ENCODE measurements at places on chromosomes 6 and 20.

GRCh38 chr6:170089963-170090362 lies 200.9 kb downstream of the DLL1 start:
- DNase-seq = no peak

DNA sequence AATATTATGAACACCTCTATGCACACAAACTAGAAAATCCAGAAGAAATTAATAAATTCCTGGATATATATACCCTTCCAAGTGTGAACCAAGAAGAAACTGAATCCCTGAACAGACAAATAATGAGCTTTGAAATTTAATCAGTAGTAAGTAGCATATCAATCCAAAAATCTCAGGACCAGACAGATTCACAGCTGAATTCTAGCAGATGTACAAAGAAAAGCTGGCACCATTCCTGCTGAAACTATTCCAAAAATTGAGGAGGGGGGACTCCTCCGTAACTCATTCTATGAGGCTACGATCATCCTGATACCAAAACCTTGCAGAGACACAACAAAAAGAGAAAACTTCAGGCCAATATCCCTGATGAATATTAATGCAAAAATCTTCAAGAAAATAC lies 67.0 kb upstream of the PDE7B start:
- no peak for DNase-seq

GRCh38 chr6:166738386-166739116 lies 111.5 kb upstream of the RPS6KA2 start:
- no peak for DNase-seq

DNA sequence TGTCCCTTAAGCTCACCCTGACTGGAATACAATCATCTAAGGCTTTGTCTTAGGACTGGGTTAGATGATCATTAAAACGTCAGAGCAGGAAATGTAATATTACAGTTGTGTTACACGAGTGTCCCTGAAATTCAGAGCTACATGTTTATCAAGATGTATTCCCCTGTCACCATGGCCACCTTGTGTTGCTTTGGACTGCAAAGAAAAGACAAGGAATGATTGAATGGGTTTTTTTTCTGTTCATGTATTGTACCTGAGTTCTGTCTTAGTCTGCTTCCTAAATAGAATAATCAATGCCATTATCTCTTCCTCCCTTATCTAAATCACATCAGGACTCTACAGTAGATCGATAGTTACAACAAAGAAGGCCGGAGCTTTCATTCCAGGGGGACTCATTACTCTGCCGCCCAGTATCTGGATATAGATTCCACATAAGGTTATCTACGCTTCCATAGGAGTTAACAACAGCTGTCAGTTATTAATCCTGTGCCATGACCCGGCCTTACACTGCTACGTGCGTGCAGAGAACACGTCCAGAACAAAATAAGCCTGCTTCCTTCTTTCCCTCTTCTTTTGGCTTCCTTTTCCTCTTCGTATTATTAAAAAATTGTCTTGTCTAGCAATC lies 274.1 kb upstream of the SASH1 start:
- DNase-seq = no peak

DNA sequence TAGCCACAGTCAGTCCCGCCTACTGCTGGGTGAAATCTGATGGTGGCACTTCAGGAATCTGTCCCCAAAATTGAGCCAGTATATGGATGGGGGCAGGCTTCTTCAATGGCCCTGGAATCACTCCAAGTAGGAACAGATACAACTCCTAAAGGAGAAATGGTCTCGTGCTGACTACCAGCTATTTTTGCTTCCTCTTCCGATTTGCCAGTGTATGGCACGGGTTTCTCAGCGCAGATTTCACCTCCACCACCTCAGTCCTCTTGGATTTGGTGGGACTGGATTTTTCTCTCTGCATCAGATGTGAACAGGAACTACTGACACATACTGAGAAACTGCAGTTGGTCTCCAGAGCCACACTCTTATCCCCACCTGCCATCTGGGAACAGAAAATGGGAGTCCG lies 27.2 kb downstream of the PNPLA1 start:
- no peak for DNase-seq

DNA sequence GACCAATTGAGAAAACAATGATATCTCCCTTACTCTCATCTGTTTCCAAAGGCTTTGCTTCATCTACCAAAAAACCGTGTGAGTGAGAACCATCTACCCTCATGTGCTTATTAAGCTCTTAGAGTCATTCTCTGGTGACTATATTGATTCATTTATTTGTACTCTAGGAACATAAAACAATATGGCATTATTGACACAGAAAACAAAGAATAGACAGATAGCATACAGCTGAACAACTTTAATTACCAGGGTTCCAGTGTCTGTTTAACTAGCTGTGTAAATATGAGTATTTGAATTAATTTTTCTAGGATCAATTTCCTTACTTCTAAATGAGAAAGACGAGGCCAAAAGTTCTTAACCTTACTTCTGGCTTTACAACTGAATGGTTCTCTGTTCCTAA lies 31.3 kb upstream of the HEY2 start:
- DNase-seq = no peak

- no peak for DNase-seq
These were observed 1281.2 kb upstream of the ADGRB3 start for GRCh38 chr6:67353861-67354260.

GRCh38 chr20:6130045-6130444 lies 7.2 kb upstream of the FERMT1 start:
- no peak for DNase-seq
